NCI-H2171 treated with DMSO at 0.1 percent for 48 hours (cell line): ENCODE measurements at places on chromosomes 6 and 20.

- no peak for DNase-seq
Observed at GRCh38 chr20:3101737-3102574, 17.4 kb upstream of the AVP start.

- no peak for DNase-seq
Observed at GRCh38 chr6:131379948-131380347, 193.1 kb upstream of the ARG1 start.

DNA sequence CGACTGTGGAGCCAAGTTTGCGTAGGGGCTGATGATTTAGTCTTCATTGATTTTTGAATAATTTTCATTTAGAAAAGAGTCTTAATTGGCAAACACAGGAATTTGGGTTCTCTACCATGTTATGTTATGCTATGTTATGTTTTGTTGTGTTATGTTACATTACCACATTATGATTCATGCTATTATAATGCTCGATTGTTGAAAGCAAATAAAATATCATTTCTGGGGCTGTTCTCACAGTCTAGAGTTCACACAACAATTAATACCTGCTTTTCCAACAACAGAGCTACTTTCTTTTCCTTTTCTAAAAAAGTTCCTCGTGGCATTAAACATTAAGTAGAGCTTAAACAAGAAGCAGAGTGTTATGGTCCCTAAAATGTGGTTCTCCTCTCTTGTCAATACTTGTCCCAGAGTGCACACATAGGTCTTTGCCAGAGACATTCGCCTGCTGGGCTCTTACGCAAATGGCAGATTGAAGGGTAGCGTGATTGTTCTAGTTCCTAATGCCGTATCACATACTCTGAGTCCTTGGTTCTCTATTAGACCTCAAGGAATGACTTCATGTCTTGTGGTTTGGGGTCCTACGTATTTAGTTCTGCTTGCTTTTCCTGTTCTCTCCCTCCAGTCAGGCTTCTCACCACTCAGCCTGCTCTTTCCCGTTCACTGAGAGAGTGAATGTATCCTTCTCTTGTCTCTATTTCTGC is 370.3 kb downstream of the CD109 start:
- DNase-seq: no peak

DNA sequence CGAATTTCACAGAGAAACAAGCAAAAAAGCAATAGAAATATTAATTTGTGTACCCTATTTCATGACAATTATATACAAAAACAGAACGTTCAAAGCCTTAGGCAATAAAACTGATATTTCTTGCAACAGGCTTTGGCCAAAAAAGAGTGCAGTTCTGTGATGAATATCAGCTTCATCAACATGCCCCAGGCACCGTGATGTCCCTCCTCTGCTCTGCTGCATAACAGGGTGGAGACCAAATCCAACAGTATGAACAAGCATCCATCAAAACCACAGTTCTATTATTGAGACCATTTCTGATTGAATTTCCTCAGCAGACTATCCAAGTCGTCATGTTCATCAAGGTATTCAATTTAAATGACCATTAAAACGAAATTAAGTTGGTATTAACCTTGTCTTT is 722.6 kb upstream of the NRSN1 start:
- DNase-seq: no peak

DNA sequence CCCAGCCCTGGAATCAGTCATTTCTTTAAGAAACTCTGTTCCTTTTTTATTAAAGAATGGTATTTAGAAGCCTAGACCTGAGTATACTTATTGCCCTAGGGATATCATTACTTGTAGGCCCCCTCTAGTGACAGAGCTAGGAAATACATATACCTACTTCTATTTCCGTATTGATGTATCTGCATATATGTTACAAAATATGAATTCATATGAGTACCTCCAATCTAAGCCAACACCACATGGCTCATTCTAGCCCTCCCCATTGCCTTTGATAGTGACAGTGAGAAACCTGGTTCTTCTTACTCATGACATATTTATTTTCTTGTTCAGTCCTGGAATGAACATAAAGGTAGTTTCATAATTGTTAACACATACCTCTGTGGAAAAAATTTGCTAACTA is 137.2 kb downstream of the FARS2 start:
- peak; percentile 63 for DNase-seq

DNA sequence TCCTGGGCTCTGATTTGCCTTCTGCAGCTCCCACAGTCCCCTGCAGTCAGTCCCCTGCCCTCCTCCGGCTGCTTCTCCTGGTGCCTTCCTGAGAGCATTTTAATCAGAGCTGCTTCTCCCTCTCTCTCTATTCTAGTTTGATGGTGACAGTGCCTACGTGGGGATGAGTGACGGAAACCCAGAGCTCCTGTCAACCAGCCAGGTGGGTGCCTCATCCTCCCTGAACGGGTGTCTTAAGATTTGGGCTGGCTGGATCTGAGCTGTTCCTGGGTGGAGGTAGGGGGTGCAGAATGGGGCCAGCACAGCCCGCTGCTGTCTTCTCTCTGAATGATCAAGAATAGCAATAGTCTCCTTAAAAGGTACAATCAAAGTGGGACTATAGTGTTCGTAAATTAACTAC is 58.6 kb downstream of the TOX2 start:
- DNase-seq: no peak

GRCh38 chr6:151442371-151442770 is 9.6 kb downstream of the RMND1 start:
- DNase-seq: no peak

GRCh38 chr6:63672582-63673129 is 37.1 kb downstream of the PHF3 start:
- no peak for DNase-seq
